ENCODE measurements at places on chromosomes 16 and 17.

- DNase-seq, result no peak
These were observed 54.8 kb downstream of the SPECC1 start for GRCh38 chr17:20063665-20064648.

DNA sequence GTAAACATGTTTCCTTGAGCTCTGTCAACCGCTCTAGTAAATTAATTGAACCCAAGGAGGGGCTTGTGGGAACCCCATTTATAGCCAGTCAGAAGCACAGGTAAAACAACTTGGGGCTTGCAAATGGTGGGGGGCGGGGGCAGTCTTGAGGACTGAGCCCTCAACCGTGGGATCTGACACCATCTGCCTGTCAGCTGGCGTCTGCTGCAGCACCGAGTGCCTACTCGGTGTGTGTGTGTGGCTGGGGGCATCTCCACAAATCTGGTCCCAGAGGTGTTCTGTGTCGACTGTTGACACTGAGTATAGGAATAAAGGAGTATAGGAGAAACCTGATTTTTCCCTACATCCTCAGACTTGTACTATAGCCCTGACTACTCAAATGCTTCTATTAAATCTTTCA is 20.6 kb downstream of the CREBBP start:
- DNase-seq, result no peak

- no peak for DNase-seq
These were observed 23.8 kb downstream of the PPM1E start for GRCh38 chr17:58779446-58779845.

DNA sequence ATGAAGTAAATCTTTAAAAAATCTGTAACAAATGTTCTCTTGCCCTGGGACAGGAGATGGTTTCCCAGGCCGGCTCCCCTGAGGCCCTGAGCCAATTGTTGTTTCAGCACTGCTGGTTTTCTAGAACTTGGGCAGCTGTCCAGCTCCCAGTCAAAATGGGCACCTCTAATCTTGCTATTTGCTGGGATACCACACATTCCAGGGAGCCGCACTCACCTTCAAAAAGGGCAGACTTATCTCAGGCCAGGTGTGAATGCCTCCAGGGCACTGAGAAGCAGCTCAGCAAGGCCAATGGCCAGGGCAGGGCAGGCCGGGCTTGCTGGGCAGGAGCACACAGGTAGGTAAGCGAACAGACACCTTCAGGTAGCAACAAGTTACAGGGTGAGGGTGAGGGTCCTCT is 24.4 kb downstream of the TRIM16 start:
- no peak for DNase-seq

DNA sequence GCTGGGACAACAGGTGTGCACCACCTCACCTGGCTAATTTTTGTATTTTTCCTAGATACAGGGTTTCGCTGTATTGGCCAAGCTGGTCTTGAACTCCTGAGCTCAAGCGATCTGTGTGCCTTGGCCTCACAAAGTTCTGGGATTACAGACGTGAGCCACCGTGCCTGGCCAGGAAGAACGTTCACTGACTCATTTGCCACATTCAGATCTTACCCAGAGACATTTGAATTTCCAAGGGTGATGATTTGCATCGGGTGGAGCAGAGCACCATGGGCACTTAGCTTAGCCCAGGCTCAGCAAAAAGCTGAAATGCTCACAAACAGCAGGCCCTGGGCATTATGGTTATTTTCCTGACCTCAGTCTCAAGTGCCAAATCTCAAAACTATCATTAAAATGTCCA is 14.5 kb upstream of the ADORA2B start:
- DNase-seq, result no peak

- DNase-seq, result no peak
These were observed 182.3 kb downstream of the AATF start for GRCh38 chr17:37130984-37131446.

DNA sequence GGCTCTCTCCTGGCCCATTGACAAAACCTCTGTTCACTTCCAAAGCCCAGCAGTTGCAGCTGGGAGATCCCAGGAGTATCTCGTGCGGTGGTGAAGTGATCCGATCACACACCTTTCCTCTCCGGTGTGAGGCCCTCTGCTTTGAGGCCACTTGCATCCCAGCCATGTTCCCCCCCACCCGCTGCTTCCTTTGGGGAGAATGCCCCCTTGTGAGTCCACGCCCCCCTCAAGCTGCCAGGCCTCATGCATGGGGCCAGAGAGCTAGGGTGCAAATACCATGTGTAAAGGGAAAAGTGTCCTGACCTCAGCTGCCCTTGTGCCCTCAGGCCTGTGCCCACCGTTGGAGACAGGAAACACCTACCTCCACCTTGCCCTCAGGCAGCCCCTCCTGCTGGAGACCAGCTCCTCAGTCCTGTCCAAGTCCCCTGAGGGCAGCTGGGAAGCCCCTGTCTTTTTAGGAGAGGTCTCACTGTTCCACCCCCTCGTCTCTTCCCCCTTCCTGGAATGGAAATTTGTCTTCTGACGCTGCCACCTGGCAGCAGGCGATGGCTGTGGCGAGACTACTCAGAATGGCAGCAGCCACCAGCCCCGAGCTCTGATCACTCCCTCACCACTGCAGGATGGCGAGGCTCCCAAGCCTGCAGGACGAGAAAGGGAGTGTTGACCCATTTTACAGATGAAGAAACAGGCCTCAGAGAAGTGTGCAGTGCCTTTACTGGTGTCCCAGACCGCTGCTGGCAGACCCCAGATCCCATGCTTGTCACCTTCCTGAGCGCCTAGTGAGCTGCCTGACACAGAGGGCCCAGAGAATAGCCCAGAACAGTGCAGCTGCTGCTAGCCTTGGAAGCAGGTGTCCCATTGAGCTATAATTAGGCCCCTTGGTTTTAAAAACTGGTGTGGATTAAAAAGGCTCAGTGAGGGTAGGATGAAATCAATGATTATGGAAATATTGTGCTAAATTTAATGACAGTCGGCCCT is 120.6 kb upstream of the CACNG5 start:
- no peak for DNase-seq

GRCh38 chr16:56311208-56312027 is 113.9 kb downstream of the AMFR start:
- DNase-seq, result no peak

GRCh38 chr16:56436258-56436657 is 10.9 kb upstream of the AMFR start:
- DNase-seq, result no peak

- DNase-seq, result no peak
These were observed 1.2 kb downstream of the DUSP14 start for GRCh38 chr17:37490638-37491614.

GRCh38 chr17:45784293-45784740 is at the start of gene CRHR1:
TSS of gene CRHR1 (plus strand) at chr17:45784320. CDS start at chr17:45784545, 225 bp downstream.
- DNase-seq, result no peak

DNA sequence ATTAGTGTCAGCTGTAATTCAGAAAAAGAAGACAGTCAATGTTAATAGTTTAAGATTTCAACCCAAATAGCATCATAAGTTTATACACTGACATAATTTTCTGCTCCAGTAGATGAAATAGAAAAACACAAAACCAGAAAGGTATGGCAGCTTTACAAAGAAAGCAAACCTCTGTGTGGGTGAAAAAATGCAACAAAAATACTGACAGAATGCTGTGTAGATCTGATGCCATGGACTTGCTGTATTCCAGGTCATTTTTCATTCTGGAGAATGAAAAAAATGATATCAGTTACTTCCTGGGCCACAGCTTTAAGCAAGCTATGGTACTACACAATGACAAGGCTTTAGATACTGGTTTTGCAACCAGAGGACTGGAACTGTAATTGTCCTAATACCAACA is 116.0 kb downstream of the MAP2K4 start:
- DNase-seq, result no peak

GRCh38 chr17:62714016-62714777 is 86.7 kb downstream of the MRC2 start:
- no peak for DNase-seq

DNA sequence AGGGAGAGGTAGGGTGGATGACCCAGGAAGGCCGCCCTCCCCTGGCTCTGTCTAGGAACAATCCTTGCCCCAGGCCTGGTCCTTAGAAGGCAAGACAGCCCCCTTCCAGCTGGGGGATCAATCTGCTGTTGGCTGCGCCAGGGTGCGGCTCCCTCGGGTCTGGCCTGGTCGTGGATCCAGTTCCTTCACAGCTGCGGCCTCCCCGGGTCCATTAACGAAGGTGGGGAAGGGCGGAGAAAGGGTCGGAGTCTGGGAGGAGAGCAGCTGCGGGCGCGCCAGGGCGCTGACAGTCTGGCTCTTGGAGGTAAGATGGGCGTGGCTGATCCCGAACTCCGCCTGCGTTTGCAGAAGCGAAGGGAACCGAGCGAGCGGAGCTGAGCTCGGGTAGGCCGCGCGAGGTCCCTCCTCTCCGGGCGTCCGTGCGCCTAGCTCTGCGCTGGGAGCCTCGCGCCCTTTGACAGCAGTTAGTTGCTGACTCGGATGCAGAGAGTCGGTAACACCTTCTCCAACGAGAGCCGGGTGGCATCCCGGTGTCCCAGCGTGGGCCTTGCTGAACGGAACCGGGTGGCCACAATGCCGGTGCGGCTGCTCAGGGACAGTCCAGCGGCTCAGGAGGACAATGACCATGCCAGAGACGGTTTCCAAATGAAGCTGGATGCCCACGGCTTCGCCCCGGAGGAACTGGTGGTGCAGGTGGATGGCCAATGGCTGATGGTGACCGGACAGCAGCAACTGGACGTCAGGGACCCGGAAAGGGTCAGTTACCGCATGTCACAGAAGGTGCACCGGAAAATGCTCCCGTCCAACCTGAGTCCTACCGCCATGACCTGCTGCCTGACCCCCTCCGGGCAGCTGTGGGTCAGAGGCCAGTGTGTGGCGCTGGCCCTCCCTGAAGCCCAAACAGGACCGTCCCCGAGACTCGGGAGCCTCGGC is at the start of gene HSPB9:
TSS of gene HSPB9 (plus strand) at position 434 of the 933 bp plus-strand sequence. CDS start at position 481, 47 bp downstream.
- DNase-seq, result no peak

- no peak for DNase-seq
These were observed 10.0 kb upstream of the SECTM1 start for GRCh38 chr17:82343560-82343959.

- DNase-seq, result no peak
These were observed 68.5 kb upstream of the DNAH17 start for GRCh38 chr17:78645421-78646295.

- DNase-seq, result no peak
These were observed 36.7 kb downstream of the SPAG9 start for GRCh38 chr17:51083981-51084380.

DNA sequence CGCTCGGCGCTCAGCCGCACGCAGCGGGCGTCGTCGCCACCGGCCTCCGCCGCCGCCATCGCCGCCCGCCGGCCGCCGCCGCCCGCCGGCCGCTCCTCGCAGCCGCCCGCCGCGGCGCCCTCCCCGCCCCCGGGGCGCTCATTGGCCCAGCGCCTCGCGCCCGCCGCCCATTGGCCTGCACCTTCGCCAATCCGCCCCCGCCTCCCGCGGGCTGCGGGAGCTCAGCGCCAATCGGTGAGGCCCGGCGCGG is at the start of gene PGP:
TSS of gene PGP (minus strand) at position 122 of the 250 bp plus-strand sequence. CDS start at position 59, 63 bp downstream.
- DNase-seq, result no peak

- no peak for DNase-seq
These were observed 1.6 kb downstream of the SEZ6 start for GRCh38 chr17:29004081-29004692.

DNA sequence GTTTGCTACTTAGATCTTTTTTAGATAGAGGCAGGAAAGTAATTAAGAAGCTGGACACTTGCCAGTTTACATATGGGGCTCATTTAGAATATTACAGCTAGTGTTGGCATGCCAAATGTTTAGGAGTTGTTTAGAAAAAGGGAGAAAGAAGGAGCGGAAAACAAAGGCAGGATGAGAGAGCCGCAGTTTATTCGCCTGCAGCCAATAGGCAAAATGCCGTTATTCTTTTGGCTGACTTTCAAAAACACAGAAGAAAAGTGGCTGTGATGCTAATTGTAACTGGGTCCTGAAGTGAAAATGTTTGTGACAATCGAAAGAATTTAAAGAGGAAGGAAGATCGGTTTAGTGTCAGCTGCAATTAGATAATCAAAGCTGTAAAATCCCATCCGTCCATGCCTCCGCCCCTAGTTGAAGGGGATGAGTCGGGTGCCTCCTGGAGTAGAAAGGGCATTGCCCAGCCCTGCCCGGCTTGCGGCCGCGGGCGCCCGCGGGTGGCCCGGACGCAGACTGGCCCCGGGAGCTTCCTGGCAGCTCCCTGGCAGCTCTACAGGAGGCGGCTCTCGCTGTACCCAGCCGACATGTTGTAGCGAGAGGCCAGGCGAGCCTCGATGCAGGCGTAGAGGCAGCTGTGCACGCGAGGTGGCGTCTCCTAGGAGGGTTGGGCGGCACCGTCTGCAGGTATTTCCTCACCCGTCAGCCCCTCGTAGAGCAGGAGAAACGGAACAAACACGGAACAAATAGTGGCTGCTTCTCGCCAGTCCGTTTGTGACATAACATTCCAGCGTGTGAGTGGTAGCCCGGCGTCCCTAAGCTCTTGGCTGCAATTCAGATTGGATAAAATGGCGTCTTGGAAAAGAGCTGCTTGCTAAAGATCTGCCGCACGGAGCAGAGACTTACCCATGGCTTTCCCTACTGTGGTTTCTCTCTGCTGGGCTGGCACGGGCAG is 82.2 kb downstream of the TNRC6C start:
- DNase-seq, result no peak

GRCh38 chr16:82891424-82891823 is 264.7 kb downstream of the CDH13 start:
- no peak for DNase-seq

GRCh38 chr17:8060274-8060673 is 21.4 kb downstream of the ALOX15B start:
- no peak for DNase-seq

DNA sequence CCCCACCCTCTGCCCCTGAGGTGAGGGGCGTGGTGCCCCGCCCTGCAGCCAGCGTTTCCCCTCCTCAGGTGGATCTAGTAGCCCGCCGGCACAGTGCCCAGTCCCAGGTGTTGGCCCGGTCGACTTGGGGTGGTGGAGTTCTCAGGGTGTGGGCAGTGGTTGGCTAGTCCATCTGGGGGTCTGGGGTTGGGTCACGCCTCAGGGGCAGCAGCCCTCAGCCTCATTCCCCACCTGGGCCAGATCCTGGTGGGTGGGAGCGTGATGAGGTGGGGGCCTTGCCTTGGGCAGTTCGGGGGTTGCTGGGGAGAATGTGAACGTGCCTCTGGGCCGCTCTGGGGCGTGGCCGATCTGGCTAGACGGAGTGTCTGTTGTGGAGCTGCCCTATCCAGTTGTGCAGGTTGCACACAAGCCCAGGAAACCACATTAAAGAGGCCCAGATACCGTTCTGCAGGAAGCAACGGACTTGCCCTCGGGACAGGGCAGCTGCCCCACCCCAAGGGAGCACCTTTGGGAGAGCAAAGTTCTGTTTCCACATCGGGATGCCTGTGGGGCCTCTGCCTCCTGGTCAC is 32.0 kb downstream of the GSE1 start:
- DNase-seq, result no peak

DNA sequence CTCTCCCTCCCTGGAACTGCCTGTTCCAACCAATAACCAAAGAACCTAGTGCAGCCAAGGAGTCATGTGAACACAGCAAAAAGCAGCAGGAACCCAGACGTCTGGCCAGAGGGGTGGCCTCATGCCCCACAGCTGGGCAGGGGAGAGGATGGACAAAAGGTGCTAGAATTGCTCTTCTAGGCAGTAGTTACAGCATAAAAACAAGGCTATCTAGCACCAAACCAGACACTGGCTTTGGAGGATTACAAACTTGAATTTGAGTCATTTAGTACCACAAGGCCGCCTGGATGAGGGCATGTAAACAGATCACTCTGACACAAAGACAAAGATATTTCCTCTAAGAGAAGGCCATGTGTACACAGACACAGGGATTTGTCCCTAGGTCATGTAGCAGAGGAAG is 423.3 kb upstream of the MAF start:
- no peak for DNase-seq

GRCh38 chr17:57948555-57949420 is 6.4 kb downstream of the CUEDC1 start:
- no peak for DNase-seq

GRCh38 chr16:24758373-24758772 is 28.9 kb downstream of the TNRC6A start:
- DNase-seq, result no peak

- DNase-seq, result no peak
These were observed 30.6 kb downstream of the CENPV start for GRCh38 chr17:16322636-16323035.
